ENCODE measurements at places on chromosomes 1 and 21.

- DNase-seq = no peak
Measured at GRCh38 chr1:67324068-67324467, 16.4 kb downstream of the IL12RB2 start.

DNA sequence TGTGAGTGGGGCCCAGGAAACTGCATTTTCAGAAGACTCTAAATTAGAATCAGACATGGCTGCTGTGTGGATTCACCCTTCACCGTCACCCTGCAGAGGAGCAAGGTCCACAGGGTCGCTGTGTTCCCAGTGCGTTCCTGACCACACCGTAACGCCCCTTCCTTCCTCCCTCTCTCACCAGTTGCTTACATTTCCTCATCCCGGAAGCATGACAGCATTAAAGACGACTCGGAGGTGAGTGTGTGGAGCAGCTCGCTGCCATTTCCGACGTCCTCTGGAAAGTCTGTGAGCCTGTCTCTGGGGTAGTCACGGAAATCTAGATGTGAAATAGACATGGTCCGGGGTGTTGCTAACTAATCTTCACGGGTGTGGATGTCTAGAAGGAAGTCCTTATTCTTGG is 45.9 kb downstream of the FAAP20 start:
- DNase-seq = no peak

- DNase-seq = no peak
Measured at GRCh38 chr1:99748419-99748818, 18.0 kb downstream of the FRRS1 start.

DNA sequence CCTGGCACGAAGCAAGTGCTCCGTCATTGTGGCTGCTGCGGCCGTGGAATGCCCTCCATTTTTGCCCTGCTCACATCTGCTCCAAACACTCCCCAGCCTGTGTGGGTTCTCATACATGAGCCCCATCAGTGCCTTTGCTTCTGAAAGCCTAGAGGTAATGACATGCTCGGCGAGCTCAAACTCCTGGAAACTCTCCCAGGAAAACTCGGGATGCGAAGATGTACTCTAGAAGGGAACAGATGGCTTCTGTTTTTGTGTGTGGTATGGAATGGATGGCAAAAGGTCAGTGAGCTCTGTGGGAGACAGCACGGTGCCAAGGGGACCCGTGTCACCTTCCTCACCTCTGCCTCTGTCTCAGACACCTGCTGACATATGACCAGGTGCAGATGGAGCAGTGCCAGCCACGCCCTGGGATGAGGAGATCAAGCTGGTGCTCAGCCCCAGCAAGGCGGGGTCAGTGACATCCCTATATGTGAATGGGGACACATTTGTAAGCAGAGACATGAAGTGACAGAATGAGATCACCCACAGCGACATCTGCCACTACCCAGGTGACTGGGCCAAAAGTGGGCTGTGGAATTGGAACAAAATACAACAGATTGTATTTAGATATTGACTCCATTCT is 84.1 kb upstream of the COX20 start:
- DNase-seq = no peak

GRCh38 chr1:30801771-30802198 is 44.2 kb upstream of the LAPTM5 start:
- peak; percentile 80 for DNase-seq

- DNase-seq = no peak
Measured at GRCh38 chr1:178544531-178544930, 31.6 kb downstream of the TEX35 start.

- no peak for DNase-seq
Measured at GRCh38 chr1:94746635-94747525, 73.3 kb upstream of the SLC44A3 start.

DNA sequence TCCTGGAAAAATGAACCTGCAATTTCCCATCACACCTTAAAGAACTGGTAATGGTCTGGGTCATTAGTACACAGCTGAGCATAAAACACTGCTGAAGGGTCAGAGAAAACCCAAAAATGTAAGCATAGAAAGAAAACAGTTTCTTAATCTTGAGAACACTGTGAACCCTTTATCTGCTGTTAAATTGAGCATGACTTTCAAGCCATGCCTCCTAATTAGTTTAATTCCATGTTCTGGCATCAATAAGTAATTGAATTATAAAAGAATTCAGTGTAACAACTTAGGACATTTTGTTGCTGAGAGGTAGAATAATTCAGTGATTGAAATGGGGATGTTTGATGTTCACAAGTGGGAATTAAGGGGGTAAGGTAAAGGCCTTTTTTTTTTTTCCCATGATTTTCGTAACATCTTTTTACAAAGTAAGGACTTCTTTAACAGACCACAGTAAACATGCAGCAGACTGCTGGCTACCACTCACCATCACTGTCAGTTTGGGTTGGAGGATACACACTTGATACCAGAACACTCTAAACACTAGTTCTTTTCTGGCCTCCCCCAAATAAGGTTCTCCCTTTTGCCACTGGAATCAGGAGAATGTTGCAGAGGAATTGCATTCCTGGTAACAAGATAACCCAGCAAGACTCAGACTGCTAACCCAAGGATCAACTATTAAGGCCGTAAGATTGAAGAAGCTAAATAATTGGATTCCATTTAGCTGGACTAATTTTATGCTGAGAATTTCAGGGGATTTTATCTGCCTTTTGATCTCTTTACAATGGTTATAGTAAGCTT is 3.0 kb downstream of the RWDD3 start:
- no peak for DNase-seq

DNA sequence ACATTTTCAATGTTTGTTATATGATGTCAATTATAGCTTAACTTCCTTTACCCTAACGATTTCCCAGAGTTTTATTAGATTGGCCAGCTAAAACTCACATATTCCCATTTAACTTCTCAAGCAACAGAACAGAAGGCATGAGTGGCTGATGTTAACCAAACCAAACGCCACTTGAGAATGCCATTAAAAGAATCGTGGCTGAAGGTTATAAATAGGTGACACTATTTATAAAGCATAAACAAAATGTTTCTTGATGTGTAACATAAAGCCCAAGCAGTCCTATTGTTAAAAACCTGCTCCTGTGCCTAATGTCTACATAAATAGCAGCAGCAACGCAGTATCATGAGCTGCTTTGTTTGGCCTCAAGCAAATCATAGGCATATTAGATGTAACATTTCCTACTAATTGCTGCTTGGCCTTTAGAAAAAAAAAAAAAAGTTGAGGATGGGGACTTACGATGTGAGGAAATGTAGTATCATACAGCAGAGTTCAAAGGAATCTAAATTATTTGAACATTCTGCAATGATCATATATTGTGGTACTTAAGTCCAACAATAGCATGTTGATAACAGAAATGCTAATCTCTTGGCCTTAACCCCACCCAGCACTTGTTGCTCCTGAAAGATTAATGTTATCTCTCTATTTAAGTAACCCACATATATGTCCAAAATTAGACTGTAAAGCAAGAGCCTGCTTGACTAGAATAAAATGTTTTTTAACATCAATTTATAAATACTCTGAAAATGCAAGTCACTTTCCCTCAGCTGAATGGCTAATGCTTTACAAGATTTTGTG is 106.0 kb downstream of the ESRRG start:
- DNase-seq = no peak

DNA sequence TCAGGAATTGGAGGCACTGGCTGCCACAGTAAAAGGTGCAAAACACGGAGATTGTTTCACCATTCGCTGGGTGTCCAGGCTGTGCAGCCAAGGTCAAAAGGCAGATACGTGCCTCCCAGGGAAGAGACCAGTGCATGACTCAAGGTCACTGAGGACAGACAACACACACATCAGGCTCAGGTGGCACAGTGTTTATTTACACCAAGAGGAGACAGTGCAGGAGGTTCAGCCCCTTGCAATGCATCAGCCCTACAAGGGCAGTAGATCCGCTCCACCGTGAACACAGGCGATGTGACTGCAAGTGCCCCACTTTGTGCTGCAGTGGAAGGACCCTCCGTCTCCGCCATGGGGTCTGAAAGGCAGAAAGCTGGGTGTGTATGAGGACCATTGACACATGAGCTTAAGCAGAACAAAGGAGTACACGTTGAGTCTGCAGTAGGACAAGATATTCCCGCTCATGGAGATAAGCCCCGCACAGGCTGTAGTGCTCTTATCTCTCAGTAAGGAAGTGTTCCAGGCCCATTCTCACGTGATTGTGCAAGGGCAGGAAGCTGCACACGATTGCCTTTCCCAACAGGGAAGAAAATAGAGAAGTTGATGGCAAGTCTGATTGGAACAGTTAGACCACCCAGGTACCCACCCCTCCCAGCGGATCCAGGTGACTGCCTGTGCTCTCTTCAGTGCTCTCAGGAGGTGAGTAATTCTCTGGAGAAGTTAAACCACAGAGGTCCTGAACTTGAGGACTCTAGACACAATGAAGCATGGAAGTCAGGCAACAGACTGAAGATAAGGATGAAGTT is 37.5 kb upstream of the QSOX1 start:
- DNase-seq = no peak

DNA sequence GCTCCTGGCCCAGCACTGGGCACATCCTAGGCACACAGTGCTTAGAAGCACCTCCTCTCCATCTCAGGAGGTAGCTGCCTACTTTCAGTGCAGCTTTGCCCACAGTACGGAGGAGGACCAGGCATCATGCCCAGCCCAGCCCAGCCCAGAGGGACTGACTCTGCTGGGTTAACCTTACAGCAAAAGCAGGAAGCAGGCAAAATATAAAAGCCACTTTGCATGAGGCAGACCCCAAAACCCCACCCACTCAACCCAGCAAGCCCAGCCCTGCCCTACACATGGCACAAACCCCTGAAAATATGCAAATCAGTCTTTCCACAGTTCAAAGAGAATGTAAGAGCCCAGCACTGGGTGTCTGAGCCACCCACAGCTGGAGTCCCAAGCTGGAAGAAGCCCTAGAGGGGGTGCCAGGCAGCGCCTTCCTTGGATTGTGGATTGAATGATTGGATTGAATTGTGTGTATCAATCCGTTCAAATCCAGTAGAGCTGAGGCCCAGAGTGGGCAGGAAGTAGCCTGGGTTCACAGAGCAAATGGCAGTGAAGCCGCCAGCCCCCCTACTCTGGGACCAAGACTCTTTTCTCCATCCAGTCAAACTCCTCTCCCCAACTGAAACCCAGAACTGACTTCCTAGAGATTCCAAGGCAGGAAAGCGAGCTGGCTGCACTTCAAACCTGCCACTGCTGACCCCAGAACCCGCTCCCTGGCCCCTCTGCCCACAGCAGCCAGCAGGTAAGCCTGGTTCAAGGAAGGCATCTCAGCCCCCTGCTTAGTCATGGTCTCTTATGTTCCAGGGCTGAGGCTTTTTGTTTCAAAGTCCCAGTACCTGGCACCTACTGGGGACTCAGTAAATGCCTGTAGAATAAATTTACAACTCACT is 117.7 kb downstream of the LACTBL1 start:
- DNase-seq = no peak

DNA sequence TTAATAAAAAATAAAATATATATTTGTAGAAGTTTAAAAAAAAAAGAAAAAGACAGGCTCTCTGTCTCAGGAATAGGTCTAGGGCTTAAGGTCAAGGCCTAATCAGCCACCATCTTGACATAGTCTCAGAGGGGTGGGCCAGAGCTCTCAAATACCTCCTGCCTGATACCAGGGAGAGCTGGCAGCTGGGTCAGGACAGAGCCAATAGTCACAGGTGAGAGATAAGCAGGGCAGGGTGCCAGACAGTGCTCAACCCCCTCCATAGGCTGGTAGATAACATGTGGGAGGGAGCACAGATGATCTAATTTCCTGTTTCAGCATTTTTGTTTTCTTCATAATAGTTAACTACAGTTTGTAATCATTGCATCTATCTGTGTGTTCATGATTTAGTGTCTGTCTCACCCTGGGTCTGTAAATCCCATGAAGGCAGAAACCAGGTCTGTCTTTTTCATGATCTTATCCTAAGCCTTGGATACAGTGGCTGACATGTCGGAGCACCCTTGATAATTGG is 152.0 kb upstream of the GRIK3 start:
- no peak for DNase-seq

GRCh38 chr1:84525779-84526178 is 19.4 kb upstream of the GNG5 start:
- no peak for DNase-seq

- no peak for DNase-seq
Measured at GRCh38 chr1:232590744-232591082, 39.2 kb downstream of the SIPA1L2 start.

- no peak for DNase-seq
Measured at GRCh38 chr1:31661856-31662255, 17.2 kb upstream of the PEF1 start.

DNA sequence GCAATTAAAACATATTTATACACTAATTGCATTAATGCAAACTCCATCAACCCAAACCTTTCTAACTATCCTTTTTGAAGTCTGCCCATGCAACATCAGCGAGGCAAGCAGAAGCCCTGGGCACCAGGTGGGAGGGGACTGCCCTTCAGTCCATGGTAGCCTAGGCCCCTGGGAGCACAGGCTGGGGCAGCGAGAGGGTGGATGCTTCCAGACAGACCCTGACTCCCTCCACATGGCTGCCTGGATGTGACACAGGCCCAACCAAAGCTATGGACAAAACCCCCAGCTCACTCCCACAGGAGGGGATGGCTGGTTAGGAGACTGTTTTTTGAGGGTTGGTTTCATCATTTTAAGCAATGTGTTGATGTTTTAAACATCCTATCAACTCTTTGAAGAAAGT is 17.8 kb upstream of the LRRC47 start:
- DNase-seq = no peak

GRCh38 chr1:31517301-31517700 is 59.0 kb upstream of the TINAGL1 start:
- no peak for DNase-seq

DNA sequence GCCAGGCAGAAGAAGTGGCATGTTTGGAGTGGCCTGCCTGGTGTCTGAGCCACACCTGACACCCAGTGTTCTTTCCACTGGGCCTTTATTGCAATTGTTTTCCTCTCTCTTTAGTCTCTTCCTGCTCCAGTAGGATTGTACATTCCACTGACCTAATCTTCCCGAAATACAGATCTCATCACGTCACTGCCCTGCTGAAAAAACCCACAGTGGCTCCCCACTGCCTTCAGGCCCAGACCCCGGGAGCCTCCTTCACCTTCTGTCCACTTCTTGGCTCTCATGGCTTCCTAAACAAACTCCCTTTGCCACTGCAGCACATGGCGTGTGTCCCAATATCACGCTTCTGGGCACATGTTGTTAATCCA is 25.3 kb upstream of the ATP5PO start:
- DNase-seq = no peak

DNA sequence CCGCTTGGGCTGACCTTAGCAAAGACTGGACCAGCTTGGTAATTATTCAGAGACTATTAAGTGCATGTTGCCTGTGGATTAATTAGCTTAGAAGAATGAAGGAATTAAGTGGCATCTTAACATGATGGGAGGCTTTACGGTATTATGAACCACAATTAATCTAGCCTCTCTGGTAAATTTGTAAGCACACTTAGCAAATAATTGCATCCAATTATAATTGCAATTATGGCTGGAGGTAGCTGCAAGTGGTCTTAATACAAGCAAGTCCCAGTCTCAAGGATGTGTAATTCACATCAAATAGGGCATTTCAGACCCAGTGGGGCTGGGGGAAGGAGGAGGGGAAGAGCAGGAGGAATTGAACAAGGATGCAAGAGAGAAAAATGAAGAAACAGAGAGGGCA is 151.6 kb downstream of the CNIH3 start:
- no peak for DNase-seq

- DNase-seq = no peak
Measured at GRCh38 chr1:115156826-115157468, 67.6 kb upstream of the TSPAN2 start.

Data from lung (tissue), 17 donors.